ENCODE measurements at places on chromosomes 12 and 14.

DNA sequence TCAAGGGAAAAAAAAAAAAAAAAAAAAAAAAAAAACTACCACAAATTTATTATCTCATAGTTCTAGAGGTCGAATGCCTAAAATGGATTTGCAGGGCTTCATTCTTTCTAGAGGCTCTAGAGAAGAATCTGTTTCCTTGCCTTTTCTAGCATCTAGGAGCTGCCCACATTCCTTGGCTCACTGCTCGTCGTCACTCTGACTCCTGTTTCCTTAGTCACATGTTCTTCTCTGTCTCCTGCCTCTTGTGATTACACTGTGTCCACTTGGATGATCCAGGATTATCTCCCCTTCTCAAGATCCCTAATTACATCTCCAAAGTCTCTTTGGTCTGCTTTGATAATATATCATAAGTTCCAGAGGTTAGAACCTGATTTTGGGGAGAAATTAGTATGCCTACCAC, 88.7 kb downstream of the HECTD1 start:
- DNase-seq: no peak

DNA sequence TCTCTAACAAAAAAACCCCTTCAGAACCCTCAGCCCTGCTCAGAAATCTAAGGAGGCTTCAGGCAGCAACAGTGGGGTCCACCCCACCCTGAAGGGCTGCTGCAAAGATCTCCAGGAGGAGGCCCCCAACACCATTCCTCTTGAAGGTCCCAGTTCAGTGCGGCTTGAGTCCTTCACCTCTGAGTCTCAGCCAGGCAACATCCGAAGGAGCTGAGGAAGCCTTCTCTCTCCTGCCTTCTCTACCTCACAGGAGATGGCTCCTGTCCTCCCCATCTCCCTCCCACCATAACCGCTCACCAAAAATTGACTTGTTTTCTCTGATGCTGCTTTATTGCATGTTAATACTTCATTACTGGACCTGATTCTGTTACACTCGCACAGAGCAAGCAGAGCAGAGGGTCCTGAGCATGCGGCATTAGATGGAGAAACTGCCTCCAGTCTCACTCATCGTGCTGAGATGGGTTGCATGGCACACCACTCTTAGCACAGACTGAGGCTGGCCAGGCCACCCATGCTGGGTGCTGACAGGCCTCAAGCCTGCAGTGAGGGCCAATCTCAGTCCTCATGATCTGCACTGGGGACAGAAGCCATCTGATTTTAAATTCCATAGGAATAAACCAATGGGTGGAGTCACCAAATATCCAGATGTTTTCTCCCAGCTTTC, 224.8 kb downstream of the CACNA1C start:
- no peak for DNase-seq

DNA sequence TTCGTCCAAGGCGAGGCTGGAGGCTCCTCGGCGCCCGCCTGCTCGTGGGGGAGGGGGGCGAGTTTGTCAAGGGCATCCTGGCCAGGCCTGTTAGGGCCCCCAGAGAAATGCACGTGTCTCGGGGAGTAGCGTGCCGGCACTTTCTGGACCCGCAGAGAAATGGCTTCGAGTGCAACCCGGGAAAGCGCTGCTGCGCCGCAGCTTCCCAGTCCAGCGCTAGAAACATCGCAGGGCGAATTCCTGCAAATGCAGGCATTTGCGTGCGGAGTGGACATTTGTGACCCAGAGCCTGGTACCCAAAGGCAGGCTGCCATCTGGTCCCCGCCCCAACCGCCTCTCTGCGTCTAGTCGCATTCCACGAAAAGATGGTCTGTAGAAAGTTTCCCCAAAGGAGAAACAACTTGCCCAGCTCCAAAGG, 756 bp downstream of the LGR5 start:
- DNase-seq: peak; percentile 10

- DNase-seq: no peak
Observed at GRCh38 chr12:22051114-22051698, 5.2 kb downstream of the CMAS start.

DNA sequence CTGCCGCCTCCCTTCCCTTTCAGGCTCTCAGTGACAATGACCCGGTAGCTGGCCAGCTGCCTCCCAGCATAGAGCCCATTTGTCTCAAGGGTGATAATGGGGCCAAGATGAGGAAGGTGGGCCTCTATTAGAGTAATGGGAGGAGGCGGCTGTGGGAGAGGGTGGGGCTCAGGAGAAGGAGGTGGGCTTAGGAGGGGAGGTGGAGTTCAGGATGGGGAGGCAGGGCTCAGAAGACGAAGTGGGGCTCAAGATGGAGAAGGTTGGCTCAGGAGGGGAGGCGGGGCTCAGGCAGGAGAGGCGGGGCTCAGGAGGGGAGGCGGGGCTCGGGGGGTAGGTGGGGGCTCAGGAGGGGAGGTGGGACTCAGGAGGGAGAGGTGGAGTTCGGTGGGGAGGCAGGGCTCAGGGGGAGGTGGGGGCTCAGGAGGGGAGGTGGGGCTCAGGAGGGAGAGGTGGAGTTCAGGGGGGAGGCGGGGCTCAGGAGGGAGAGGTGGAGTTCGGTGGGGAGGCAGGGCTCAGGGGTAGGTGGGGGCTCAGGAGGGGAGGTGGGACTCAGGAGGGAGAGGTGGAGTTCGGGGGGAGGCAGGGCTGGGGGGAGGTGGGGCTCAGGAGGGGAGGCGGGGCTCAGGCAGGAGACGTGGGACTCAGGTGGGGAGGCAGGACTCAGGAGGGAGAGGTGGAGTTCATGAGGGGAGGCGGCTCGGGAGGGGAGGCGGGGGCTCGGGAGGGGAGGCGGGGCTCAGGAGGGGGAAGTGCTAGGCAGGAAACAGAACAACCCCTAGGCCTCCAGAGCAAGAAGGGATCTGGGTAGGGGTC, 36.8 kb downstream of the IQSEC3 start:
- DNase-seq: no peak

GRCh38 chr12:19031032-19031431, 98.5 kb upstream of the PLEKHA5 start:
- DNase-seq: no peak

Data from Calu3 (cell line).